Stimulated activated CD4-positive, alpha-beta T cell treated with anti-CD3 and anti-CD28 coated beads, Interleukin-4, amount 100 ng/mL, for 1 hour (primary cell): ENCODE measurements at places on chromosomes 6 and 20.

DNA sequence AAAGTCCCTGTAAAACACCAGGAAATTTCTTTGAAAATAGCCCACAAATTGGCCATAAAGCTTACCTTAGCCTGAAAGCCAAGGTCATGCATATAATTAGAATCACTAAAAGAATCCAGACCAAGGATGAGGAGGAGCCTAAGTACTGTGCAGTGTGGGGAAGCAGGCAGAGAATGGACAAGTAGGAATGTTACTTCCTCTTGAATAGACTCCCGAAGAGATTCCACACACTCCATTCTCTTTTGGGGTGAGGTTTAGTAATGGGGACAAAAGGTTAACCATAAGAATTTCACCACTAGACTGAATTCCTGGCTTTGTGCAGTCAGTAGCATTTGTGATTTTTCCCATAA, 27.5 kb upstream of the MARCKS start:
- DNase-seq, result no peak

GRCh38 chr20:31719644-31720485, 2.8 kb downstream of the BCL2L1 start:
- no peak for DNase-seq

- DNase-seq, result no peak
Measured at GRCh38 chr6:37878150-37878710, 58.7 kb downstream of the ZFAND3 start.

DNA sequence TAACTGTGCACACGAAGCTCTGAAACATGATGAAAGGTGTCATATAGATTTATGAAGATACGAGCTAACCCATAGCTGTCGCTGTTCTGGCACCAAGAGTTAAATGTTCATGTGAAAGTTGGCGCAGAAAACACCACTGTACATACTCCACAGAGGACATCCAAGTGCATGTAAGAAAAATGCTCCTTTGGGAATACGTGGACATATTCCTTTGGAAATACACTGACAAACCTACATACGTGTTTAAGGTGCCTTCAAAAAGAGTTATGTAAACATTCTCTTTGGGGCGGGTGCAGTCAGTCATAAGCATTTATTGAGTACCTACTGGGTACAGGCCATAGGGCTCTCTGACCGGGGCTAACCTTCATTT, 723 bp upstream of the ARID1B start:
- DNase-seq, result no peak

DNA sequence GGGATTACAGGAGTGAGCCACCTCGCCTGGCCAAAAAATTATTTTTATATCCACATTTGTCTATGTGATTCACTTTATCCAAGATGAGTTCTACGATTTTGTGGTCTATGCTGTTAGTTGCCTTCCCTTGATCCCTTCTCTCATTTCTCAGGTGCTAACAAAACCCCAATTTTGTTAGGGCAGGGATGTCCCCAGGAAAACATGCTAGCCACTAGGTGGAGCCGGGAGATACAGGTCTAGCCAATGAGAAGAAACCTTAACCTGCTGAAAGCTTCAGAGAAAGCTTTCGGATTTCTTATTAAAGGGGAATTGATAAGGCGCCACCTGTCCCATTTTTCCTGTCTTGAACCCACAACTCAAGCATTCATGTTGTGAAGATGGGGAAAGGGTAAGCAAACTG, 167.4 kb upstream of the OLIG3 start:
- DNase-seq, result peak; percentile 67

DNA sequence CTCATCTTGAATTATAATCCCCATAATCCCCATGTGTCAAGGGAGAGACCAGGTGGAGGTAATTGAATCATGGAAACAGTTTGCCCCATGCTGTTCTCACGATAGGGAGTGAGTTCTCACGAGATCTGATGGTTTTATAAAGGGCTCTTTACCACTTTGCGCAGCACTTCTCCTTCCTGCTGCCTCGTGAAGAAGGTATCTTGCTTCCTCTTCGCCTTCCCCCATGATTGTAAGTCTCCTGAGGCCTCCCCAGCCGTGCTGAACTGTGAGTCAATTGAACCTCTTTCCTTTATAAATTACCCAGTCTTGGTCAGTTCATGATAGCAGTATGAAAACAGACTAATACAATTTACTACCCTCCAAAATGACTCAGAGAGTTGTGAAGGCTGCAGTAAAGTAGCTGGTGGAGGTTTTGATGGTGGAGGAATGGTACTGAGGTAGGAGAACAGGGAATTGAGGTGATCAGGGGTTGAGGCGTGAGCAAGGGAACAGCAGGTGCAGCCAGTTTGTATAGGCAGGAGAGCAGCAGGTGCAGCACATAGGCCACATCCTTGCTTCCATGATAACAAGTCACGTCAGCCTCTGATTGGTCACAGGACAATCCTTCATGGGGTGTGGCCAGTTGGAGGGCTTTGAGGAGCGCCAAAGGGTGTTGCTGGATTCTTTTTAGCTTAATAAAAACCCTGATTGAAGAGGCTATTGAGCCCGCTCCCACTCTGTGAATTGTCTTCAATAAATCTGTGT, 150.0 kb downstream of the CDC5L start:
- DNase-seq, result no peak

DNA sequence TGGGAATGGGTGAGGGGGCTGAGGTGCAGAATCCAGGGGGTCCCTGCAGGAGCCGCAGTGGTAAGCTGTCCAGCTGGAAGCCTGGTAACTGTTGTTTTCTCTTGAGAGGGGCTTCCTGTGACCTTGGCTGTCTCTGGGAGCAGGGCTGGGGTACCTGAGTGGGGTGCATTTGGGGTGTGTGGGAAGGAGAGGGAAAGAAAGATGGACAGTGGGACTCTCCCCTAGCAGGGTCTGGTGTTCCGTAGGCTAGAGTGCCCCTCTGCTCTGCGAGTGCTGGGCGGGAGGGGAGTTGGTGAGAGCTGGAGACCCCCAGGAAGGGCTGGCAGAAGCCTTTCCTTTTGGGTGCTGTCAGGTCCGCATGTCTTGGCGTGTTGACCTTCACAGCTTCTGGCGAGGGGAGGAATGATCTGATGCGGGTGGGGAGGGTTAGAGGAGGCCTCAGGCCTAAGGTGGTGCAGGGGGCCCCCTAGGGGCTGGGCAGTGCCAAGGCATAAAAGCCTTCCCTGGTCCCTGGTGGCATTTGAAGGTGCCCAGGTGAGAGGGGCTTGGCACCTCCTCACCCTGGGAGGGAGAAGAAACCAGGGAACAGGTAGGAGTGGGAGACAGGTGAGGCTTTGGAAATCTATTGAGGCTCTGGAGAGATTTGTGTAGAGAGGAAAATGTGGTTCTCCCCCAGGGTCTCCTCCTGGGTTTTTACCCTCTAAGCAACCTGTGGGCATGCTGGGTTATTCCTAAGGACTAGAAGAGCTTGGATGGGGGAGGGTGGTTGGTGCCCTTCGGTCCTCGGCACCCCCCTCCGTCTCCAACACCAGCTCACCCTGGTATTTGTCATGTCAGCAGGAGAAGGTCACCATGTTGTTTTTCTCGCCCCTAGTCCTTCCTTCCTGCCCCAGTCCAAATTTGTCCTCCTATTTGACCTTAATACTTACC, 3.3 kb downstream of the VEGFA start:
- peak; percentile 64 for DNase-seq

DNA sequence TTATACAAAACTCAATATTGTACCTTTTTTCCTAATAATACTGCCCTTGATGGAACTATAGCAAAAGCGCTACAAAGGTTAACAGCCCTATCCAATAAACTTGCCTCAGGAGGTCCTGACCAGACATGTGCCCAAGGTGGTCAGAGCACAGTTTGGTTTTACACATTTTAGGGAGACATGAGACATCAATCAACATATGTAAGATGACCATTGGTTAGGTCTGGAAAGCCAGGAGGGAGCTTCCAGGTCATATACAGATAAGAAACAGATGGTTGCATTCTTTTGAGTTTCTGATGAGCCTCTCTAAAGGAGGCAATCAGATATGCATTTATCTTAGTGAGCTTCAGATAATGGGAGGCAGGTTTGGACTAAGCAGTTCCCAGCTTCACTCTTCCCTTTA, 91.6 kb downstream of the PLG start:
- DNase-seq, result no peak

- DNase-seq, result no peak
Measured at GRCh38 chr6:2403546-2403945, 158.1 kb upstream of the GMDS start.

- DNase-seq, result no peak
Measured at GRCh38 chr20:38450412-38450975, 15.4 kb upstream of the SNHG17 start.

GRCh38 chr6:88650979-88651378, 312.4 kb downstream of the RNGTT start:
- DNase-seq, result no peak

GRCh38 chr6:19999319-20000191, 162.4 kb downstream of the ID4 start:
- no peak for DNase-seq

DNA sequence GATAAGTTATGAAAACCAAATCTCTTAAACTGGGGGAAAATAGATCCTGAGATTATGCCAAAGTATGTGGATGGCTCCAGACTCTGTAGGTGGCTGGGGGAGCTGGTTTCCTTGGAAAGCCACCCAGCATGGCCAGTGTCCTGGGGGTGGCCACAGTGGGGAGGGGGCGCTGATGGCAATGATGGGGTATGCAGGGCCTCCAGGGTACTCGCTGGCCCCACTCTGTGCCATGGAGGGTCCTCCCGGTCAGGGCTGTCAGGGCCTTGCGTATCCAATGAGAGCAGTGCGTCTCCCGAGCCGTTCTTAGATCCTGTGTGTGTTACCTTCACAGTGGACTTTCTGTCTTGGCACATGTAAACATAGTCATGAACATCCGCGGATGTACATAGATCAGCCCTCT, 152.8 kb downstream of the TMEM242 start:
- DNase-seq, result no peak

DNA sequence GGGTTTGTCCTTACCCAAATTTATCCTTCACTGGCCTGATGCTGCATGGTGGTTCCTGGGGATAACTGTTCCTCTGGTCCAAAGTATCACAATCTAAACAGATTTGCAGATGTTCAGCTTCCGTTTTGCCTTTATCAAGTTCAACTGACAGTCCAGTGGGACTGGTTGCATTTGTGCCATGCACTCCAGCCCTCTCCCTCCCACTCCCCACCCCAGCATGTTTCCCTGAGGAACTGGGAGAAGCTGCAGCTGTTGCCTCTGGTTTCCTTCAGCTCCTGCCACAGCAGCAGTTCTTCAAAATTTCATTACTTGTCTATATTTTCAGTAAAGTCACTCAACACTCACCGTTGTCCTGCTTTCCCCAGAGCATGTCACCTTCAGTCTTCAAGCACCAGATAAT, 39.5 kb upstream of the KIF16B start:
- no peak for DNase-seq

- DNase-seq, result no peak
Measured at GRCh38 chr6:17714177-17714576, 7.5 kb upstream of the NUP153 start.

DNA sequence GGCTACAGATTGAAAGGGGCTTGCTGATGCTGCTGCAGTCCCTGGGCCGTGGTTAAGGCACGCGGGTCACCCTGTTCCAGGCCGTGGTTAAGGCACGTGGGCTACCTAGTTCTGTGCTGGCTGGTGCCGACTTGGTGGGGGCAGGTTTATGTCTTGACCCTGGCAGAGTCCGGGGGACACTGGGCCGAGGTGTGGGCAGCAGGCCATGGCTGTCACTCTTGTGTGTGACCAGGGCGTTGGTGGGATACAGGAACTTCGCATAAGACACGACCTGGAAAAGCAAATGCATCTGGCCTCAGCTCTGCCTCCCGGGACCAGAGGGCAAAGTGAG, 6.4 kb downstream of the RPS21 start:
- DNase-seq, result no peak

GRCh38 chr6:137871831-137872454, 4.9 kb downstream of the TNFAIP3 start:
- no peak for DNase-seq

- no peak for DNase-seq
Measured at GRCh38 chr6:46898006-46898405, 23.7 kb downstream of the ADGRF5 start.

DNA sequence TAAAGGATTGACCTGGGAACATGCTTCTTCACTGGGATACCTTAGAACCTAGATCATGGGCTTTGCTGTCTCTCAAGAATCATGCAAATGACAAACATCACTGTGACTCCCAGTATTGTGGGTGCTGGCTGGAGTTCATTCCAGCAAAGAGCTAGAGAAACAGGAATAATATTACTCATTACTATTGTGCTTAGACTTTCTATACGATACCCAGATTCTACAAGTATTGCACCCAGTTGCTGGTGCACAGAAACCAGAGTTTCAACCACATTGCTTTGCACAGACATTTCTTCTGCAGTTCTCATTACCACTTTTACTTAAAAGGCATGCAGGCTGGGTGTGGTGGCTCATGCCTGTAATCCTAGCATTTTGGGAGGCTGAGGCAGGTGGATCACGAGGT, 220.4 kb upstream of the ZNF217 start:
- no peak for DNase-seq

- no peak for DNase-seq
Measured at GRCh38 chr20:47479093-47479492, 22.6 kb upstream of the NCOA3 start.
